ENCODE measurements at places on chromosomes 1 and 21.

GRCh38 chr1:166490437-166490991 lies 323.7 kb upstream of the FAM78B start:
- DNase-seq: no peak

DNA sequence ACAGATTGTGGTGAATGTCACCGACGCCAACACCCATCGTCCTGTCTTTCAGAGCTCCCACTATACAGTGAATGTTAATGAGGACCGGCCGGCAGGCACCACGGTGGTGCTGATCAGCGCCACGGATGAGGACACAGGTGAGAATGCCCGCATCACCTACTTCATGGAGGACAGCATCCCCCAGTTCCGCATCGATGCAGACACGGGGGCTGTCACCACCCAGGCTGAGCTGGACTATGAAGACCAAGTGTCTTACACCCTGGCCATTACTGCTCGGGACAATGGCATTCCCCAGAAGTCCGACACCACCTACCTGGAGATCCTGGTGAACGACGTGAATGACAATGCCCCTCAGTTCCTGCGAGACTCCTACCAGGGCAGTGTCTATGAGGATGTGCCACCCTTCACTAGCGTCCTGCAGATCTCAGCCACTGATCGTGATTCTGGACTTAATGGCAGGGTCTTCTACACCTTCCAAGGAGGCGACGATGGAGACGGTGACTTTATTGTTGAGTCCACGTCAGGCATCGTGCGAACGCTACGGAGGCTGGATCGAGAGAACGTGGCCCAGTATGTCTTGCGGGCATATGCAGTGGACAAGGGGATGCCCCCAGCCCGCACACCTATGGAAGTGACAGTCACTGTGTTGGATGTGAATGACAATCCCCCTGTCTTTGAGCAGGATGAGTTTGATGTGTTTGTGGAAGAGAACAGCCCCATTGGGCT lies 3.0 kb downstream of the CELSR2 start:
- no peak for DNase-seq

DNA sequence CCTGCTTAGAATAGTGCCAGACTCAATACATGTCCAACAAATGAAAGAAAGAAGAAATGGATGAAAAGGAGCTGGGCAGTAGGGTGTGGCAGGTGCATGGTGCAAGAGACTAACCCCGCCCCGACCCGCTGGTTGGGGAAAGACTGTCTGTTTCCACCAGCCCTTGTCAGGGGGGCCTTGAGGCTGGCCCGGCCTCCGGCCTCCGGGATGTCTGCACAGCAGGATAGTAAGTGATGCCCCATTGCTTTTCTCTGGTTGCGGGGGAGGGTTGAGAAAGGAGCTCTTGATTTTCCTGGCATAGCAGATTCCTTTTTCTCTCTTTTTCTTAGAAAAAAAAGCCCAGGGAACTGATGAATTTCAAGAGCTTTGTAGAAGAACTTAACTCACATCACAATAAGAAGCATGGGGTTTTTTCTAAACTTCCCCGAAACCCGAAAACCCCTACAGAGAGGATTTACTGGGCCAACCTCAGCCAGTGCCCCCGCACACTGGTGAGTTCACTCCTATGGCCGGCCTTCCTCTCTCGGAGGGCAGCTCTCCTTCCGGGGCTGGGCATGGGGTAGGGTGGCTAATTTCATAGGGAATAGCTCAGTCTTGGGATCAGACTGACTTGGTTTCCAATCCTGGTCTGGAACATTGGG lies 12.5 kb upstream of the TTC22 start:
- no peak for DNase-seq

GRCh38 chr1:117616356-117616755 lies 10.5 kb downstream of the TENT5C start:
- no peak for DNase-seq

DNA sequence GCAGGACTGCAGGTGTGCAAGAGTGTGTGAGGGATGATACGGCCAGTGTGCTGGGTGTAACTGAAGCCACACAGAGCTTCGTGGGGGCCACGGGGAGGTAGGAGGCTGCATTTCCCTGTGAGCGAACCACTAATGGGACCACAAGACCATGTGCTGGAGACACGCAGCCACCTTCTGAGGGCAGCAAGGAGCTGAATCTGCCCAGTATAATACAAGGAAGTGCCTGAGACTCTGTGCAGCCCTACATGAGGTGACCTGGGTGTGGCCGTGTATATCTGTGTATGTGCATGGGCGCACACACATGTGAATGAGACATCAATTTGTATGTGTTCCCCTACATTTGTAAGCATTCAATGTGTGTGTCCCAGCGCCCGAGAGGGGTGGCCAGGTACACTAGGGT lies 50.8 kb downstream of the CHD5 start:
- DNase-seq: no peak

DNA sequence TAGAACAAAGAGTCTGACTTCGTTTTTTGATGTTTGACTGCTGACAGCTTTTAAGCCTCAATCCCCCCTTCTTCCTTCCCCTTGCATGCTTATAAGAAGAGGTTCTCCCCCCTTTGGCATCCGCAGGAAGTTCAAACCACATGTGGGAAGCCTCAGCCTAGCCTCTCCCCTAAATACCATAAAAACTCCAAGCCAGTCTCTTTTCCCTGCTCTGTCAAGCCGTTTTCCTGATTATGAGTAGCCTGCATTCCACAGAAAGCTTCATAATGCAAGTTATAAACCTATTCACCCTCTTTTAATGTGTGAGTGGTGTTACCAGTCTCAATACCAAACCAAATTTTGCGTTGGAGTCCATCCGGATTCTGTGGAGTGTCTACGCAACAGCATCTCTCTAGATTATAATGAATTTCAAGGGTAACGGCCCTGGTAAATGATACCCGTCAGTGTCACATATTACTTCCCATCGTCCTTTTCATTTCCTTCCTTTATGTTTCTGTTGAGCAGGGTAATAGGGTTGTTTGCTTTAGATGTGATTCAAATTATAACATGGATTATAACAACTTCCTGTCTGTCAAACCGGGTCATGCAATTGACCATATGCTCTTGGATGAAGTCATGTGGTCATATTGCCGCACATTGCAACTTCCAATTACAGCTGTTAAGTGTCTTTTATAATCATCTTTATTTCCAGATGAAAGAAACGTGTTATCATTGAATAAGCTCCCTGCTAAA lies 717.5 kb downstream of the RWDD3 start:
- DNase-seq: no peak

GRCh38 chr1:211490821-211491415 lies 1.0 kb downstream of the RD3 start:
- DNase-seq: no peak

- DNase-seq: no peak
Measured at GRCh38 chr1:54709547-54710292, 5.9 kb upstream of the TTC4 start.

DNA sequence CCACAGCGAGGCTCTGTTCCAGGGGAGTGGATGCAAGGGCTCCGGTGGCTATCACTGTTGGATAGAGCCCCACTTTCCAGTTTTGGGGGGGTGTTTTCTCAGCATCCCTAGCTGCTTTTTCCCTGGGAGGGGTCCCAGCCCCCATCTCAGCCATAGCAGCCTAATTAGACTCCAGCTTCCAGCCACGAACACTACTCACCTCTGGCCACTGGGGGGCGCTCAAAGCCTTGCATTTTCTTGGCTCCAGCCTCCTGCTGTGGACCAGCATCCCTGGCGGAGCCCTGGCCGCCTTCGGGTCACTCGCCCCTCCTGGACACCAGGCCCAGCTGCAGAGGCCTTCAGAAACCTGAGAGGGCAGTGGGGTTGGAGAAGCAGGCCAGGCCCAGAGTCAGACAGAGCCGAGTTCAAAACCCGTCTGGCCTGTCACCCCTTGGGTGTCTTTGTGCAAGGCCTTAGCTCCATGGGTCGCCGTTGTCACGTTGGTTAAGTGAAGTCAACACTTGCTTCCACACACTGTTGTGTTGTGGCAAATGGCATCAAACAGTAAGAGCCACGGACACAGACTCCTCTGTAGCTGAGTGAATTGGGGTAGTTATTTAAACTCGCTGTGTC lies 93.5 kb upstream of the ACTL8 start:
- peak; percentile 72 for DNase-seq

DNA sequence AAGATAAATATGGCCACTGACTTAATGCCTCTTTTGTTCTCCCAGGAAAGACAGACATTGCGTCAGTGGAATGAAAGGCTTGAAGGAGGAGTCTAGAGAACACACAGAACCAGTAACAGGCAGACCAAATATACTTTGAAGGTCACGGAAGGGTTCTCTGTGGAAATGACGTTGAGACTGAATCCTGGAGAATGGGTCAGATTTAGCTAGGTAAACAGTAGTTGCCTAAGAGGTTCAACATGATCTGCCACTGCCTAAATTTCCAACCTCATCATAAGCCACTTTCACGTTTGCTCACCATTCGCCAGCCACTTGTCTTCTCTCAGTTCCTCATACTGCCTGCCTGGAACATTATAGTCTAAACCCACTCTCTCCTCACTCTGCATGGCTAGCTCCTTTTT lies 20.5 kb downstream of the PLA2G4A start:
- DNase-seq: no peak

DNA sequence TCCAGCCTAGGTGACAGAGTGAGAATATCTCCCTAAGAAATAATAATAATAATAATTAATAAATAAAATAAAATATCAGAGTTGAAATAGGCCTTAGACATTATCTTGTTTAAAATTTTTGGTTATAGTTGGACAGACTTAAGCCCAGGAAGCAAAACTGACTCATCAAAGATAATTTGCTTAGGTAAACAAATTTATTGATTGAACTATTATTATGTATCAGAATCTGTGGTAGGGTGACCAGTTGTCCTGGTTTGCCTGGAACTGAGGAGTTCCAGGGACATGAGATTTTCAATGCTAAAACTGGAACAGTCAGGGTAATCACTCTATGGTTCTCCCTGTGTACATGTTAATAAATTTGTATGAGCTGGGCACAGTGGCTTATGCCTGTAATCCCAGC lies 47.8 kb upstream of the RNF11 start:
- DNase-seq: no peak

DNA sequence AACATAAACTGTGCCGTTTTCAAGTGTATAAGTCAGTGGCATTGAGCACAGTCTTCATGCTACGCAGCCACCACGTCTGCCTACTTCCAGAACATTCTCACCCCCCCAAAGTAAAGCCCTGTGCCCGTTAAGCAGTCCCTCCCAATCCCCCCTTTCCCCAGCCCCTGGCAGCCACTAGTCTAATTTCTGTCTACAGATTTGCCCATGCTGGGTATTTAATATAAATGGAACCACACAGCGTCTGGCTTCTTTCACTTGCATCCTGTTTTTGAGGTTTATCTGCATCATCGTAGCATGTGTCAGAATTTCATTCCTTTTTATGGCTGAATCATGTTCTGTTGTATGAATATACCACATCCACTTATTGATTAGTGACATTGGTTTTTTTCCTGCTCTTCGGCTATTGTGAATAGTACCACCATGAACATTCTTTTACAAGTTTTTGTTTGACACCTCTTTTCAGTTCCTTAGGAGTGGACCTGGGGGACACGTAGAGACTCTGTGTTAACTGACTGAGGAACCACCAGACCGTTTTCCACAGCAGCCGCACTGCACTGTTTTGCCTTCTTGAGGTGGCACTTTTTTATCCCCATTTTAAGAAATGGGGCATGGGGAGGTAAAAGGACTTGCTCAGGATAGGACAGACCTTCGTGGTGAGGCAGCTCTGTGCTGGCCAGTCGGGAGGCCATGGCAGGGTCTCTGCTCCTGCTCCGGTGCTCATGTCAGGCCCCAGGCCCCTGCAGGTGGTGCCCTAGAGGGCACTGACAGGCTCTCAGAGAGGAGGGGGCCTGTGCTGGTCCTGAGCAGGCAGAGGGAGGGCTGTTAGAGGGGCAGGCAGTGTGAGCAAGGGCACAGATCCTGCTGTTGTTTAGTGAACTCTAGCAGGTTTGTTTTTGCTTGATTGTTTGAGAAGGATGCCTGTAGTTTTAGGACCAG lies 123.8 kb downstream of the PCBP3 start:
- peak; percentile 45 for DNase-seq

DNA sequence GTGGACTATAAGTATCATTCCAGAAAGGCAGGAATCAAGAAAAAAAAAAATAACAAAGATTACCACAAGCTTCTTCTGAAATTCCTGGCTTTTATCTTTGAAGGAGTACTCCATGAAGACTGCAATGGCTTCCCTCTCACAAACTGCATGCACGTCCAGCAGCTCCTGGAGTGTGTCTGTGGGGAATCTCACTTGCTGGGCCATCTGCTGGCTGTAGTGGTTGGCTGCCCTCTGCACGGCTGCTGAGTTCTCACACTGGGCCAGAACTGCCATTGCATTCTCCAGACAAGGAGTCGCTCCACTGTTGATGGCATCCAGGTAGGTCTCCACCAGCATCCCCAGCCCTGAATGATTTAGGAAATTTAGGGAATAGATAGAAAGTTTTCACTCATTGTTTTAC lies 23.3 kb upstream of the GBP2 start:
- no peak for DNase-seq

GRCh38 chr1:201480231-201481003 lies 11.4 kb upstream of the PHLDA3 start:
- peak; percentile 85 for DNase-seq

DNA sequence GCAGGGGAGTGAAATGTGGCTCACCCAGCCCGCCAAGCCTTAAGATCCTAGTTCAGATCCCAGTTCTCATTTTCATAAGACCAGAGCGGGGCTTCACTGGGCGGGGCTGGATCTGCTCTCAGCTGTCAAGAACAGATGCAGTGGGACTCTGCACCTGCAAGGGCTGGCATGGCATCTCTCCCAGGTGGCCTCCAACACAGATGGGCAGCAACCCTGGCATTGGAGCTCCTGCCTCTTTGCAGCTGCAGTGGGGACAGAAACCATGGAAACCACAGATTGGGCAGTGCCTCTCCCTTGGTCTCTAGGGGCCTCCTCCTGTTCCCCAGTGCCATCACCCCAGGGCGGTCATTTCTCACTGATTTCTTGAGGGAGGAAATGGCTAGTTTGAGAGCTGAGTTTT lies 267.7 kb downstream of the PRDM2 start:
- DNase-seq: no peak

- no peak for DNase-seq
Measured at GRCh38 chr1:231818337-231818736, 191.7 kb downstream of the DISC1 start.

GRCh38 chr1:8169364-8170058 lies 143.4 kb upstream of the ERRFI1 start:
- DNase-seq: peak; percentile 74

GRCh38 chr1:155016231-155016831 lies 13.7 kb downstream of the ZBTB7B start:
- DNase-seq: no peak

DNA sequence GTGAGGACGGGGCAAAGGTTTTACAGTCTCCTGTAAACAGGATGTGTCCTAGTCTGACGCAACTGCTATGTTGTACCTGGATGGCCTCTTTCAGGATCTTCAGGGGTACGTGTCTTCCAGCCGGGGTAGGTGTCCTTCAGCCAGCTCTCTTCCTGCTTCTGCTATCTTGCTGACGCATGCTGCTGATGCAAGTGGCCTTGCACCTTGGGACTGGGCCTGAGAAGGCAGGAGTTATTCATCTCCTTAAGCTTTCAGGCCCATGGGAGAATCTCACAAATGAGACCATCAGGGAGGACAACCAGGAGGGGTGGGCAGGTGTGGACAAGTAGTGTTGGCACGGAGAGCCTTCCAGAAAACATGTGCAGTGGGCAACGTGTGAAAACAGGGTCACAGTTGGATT lies 7.9 kb upstream of the SPRR1B start:
- DNase-seq: no peak

All from activated CD8-positive, alpha-beta T cell treated with anti-CD3 and anti-CD28 coated beads, Interleukin-2, amount 10 ng/mL, durations not matched to agents 7 days and 5 days (primary cell).